SJSA1 (cell line): ENCODE measurements at places on chromosomes 11 and 22.
A peak's percentile ranks its signal among the peaks of the same experiment; 100 is the strongest.

GRCh38 chr11:83449338-83449913 lies 163.3 kb upstream of the CCDC90B start:
- DNase-seq, result no peak

DNA sequence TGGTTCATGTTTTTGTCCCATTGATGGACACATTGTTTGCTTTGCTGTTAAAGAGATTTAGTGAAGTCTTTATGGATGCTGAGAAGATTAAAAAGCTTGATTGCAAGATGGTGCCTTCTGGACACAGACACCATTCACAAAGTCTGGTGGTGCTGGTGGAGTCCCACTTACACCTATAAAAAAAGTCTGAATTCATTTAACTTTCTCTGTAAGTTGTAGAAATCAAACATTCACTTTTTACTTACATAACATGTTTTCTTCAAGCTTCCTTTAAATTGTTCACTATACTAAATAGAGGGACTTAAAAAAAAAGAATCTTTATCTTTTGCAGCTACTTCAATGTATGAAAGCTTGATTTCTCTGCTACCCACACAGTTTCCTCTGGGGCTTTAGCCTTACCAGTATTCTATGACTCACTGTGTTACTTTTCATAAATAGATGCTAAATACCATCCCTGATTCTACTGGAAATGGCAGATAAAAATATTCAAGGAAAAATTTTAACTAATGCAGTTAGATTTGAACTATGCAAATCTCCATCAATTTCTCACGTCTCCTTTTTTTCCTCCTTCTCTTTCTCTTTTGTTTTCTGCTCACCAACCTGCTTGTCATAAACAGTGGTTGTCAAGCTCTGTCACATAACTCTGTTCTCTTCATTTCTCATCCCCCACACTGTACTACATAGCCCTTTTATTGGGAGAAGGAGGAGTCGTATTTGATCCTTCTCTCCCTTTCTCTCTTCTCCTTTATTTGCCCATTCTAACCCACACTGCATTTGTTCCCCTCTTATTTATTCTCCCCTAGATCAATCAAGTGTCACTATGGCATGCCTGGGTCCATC lies 89.7 kb downstream of the FAM76B start:
- DNase-seq, result no peak

- DNase-seq, result no peak
Measured at GRCh38 chr22:47161631-47162030, 399.2 kb downstream of the TBC1D22A start.

DNA sequence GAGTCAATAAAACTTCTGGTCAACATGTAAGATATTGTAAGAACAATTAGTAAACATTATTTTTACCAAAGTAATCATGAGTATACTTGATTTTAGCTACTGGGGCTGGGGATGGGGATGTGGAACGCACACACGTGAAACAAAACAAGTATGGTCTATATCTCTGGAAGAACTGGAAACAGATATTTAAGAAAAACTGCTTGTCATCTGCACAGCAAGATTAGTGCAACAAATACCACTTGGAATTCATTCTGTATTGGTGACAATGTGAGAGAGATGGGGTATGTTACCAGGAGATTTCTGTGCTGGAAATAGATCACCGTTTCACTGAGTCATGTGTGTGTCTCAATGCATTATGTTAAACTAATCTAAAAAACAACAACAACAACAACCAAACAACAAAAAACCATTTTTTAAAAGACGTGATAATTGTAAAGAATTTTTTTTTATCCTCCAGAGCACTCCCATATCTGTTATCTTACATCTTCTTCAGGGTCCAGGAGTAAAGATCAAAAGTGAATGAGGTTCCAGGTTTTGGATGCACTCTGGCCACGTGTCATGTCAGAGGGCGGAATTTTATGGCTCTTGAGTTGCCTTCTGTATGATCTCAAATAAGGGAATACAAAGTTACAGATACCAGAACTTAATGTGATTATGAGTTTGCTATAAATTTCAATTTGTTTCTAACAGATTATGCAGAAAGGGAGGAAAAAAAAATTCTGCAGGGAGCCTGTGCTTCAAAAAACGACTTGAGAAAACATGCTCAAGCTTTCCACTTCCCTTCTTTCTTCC lies 153.0 kb downstream of the BBOX1 start:
- no peak for DNase-seq

DNA sequence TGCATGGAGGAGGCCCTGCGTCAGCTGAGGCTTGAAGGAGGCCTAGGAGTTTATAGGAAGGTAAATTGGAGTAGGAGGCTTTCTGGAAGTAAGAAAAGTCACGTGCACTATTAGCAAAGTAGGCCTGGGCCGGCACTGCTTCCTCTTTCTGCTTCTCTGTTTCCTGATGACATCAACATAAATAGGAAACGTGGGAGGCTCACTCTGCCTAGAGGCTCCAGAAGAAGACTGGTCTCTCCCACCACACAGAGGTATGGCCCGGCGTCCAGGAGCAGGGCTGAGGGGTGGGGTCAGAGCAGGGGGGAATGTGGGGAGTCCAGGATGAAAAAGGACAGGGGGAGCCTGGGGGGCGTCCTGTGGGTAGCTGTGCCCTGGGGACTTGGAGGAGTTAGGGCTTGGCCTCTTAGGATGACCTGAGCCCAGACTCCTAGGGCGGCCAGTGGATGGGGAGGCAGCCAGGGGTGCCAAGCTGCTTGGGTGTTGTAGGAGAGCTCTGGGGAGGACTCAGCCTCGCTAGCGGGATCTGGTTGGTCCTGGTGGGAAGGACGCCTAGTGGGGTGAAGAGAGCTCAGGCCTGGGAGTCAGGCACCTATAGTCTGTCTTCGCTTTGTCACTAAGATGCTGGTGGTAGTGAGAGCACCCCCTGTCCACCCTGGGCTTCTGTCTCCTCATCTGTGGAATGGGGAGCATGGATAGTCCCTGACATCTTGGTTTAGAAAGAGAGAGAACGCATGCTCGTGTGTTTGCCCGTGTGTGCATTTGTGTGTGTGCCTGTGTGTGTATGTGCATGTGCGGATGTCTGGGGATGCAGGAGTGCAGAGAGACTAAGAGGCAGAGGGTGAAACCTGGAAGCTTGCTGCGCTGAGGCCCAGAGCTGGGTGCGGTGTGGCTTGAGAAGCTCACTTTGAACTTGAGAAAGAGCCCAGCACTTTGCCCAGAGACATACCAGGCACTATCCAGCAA lies at the start of gene CSF2RB:
CSF2RB (plus strand) TSS at position 202 of the 963 bp plus-strand sequence. CDS start 8,580 bp downstream, outside the sequence.
- DNase-seq, result no peak

DNA sequence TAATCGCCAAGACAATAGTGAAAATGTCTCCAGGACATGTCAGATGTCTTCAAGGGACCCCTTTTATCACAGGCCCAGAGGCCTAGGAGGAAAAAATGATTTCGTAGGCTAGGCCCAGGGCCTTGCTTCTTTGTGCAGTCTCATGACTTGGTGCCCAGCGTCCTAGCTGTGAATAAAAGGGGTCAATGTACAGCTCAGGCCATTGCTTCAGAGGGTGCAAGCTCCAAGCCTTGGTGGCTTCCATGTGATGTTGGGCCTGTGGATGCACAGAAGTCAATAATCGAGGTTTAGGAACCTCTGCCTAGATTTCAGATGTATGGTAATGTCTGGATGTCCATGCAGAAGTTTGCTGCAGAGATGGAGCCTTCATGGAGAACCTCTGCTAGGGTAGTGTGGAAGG lies 20.7 kb upstream of the MTMR2 start:
- DNase-seq, result no peak

DNA sequence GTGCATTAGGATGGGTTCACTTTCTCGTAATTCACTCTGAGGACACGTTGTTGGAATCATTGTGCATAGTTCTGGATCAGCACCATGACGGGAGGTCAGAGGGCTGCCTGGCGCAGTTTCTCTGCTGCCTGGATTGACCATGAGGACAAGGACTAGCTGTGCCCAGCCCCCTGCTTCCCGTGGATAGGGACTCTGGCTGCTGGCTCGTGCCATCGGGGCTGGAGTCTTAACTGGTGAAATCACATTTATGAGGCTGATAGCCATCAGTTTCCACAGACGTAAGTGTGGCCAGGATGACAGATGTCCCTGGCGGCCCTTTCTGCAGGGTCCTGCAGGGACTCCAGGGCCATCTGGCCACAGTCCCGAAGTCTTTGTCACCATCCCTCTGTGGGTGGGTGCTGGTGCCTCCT lies 24.1 kb upstream of the GRAMD4 start:
- no peak for DNase-seq

DNA sequence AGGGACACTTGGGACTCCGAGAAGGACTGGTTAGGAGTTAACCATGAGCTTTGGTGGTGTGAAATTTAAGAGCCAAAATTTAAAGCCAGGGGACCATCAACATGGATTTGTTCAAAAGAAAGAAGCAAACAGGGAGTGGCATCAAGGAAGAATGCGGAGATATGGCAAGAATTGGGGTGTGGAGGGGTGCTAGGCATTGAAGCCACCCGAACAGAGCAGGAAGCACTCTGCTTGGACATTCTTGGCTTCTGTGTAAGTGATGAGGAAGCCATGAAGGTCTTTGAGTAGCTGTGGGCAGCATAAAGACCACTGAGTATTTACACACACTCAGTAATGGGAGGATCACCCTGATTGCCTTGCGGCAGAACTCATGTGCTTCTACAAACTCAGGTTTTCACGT lies 27.2 kb upstream of the PAMR1 start:
- no peak for DNase-seq

- no peak for DNase-seq
Measured at GRCh38 chr11:16881074-16881709, 133.0 kb downstream of the PLEKHA7 start.

DNA sequence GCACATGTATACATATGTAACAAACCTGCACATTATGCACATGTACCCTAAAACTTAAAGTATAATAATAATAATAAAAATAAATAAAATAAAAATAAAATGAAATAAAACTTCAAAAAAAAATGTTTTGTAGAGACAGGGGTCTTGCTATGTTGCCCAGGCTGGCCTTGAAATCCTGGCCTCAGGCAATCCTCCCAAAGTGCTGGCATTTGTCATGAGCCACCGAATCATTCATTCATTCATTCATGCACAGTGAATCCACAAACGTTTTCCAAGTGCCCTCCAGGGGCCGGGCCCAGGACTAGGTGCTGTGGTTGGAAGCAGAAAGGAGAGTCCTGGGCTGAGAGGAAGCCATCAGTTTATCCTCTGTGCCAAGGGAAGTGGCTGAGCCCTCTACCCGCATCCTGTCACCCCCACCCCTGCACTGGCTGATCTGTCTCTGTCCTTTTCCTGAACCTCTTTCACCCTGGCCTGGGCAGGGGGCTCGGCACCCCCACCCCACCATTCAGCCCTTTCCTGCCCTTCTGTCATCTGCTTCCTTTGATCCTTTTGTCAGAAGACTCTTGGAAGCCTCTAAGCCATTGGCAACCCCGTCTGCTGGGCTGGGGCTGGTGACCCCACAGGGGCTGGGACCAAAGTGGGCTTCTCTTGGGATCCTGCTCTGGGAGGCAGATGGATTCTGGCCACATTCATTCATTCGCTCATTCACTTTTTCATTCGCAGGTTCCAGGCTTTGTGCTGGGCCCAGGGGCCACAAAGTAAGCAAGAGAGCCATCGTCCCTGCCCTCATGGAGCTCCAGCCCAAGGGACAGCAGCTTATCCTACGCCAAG lies 84.3 kb downstream of the IGLL1 start:
- DNase-seq, result no peak

DNA sequence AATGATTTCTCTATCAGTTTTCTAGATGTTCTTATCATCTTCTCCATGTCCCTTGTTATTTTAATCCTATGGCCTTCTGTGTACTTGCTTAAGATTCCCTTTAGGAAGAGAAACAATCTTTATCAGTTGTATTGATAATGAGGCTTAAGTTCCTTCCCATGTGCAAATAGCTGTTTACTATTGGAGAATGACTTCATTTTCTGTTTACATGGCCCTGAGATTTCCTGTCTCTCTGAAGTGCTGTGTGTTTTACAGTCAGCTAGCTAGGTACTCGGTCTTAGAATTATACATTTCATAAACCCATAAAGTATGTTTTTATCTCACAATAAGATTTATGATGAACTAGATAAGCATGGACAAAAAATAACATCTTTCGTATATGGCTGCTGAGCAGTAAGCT lies 67.5 kb upstream of the CCDC179 start:
- DNase-seq, result no peak

DNA sequence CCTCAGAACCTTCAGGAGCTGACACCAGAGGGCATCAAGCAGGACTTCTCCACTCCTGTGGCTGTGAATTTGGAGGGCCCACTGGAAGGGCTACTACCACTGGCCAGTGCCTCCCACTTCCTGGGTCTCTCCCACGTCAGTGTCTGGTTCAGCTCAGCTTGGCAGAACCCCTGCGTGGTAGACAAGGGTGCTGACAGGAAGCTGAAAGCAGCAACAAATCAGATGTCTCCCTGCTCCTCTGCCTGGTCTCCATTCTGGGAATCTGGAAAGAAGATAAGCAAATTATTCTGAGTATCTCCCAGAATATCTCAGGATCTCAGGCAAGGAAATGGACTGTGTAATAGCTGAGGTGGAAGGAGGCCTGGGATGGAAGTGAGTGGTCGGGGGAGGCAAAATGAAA lies 61.5 kb downstream of the TMPRSS5 start:
- DNase-seq, result no peak

DNA sequence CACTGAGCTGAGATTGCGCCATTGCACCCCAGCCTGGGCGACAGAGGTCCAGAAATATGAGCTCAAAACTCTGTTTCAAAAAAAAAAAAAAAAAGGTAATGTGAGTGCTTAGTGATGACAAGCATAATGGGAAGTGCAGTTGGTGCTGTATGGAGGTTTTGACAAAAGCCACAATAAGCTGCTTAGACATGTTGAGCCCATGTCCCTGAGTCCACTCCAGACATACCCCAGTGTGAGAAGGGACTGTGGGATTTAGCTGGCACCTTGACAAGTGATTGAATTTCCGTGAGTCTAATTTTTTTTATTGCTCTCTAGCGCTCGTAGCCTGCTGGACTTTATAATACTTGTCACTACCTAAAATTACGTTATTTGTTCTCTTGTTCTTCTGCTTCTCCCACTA lies 15.1 kb upstream of the LGR4 start:
- DNase-seq, result no peak

GRCh38 chr22:23270212-23270733 lies 90.0 kb downstream of the BCR start:
- DNase-seq, result no peak

- no peak for DNase-seq
Measured at GRCh38 chr22:41862530-41863266, 29.8 kb downstream of the SREBF2 start.

DNA sequence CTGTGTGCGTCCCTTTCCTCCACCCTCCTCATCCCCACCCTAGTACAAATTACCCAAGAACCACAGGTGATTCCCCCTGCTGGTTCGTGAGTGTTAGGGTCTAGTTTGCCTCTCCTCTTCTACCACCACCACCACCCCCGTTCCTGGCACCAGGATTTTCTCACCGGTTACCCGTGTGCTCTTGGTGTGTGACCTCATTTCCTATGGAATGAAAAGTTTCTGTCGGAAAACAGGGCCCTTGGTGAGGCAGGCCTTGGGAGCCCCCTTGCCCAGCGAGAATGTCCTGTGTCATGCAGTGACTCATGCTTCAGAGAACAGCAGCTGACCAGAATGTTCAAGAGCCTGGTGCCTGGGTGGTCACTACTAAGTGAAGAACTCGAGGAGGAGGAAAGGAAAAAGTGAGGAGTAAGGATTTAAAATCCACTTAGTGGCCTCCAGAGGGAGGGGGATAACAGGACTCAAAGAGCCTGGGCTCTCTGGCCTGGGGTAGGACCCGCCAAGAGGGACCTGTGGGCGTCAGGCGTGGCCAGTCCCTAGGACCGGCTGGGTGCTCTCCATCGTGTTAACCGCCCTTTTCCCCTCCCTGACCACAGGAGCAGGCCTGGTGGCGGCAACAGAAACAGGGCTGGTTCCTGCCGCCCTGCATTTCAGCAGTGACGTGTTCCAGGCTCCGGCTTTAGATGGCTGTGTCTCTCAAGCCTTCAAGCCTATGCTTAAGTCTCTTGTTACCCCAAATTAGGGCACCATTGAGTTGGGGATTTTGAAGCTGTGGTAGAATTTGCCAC lies 30.2 kb downstream of the C22orf31 start:
- peak; percentile 99 for DNase-seq
